ENCODE measurements at places on chromosomes 5 and 9.

DNA sequence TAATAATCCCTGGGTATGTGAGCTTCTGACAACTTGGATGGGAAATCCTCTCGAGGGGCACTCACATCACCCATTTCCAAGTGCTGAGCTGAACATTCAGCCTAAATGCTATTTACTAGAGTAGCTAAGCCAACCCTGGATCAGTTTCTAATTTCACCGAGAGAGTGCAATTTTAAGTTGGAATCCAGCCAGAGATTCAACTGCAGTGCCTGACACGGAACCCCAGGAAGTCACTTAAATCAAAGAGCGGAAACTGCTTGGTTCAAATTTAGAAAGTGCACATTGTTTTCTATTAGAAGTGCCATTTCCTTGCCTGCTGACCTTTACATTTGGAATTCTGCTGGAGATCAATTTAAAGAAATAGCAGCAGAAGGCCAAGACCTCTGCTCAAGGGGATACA lies 8.8 kb downstream of the SPRY4 start:
- no peak for DNase-seq

DNA sequence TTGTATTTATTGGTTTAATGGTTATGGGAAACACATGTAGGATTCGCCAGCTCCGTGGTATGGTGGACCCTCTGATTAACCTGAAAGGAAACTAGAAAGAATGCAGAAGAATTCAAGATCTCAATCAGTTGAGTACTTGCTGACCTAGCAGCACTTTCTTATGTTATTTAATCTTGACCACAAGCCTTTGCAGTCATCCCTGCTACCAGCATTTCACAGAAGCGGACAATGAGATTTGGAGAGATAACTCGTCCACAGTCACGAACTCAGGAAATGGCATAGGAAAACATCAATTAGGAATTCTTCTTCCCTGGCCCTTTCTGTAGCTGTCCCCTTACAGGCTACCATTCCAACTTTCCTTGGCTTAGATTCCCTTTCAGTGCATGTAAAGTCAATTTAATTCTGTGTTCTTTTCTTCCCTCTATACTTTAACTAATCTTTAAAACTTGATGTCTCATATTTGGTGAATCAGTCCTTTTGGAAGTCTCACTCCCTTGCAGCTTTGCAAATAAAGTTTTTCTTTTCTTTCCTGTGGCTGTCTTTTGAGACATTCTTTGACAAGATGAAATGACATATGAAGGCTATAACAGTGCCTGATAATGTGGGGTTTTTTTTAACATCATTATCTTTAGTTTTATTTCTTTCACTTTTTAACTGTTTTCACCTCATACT lies 1.3 kb upstream of the SLC44A1 start:
- DNase-seq, result no peak

GRCh38 chr9:108903420-108904103 lies 30.4 kb downstream of the ELP1 start:
- DNase-seq, result no peak

DNA sequence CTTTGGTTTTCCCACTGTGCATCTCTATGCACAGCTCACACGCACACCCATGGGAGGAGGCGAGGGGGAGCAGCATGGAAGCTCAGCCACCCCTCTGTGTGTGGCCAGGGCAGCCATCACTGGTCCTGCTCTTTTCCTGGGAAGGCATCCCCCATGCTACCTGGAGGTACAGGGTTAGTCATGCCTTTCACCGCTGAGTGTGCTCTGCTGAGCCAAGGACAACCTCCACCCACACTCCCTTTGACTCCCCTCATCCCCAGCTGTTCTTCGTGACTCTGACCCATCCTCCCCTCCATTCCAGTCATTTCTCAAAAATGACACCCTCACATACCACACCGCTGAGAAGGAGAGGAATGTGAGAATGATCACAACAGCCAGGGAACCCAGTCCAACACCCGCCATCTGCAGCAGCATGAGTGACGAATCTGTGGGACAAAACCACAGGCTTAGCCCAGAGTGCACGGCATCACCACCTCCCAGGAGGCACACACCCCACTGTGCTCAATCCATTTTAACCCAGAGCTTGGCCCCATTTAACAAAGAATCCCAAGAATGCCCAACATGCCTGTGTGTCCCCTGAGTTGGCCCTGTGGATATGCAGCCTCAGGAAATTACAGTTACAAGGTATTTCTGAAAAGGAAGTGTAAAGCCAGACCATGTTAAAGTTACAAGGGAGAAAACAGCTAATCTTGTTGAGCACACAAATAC lies 133.4 kb downstream of the SUSD1 start:
- DNase-seq, result no peak

DNA sequence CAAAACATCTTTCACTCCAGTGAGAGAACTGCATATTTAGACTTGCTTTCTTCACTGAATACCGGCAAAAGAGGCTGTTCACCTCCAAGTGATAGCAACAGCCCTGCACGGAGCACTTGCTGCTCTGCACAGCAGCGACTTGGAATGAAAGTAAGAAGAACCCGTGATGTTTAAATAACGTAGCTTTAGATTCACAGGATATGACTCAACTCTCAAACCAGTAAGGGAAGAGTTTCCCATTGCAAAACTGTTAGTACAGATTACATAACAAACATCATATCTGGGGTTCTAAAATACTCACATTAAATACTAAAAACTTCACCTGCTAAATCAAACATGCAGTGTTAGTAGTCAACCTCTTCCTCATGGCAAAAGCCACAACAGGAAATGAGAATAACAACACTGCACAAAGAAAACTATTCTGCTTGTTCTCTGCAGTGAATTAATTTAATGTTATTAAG lies 203.4 kb downstream of the MCTP1 start:
- DNase-seq, result peak; percentile 19

- peak; percentile 81 for DNase-seq
These were observed 16.6 kb downstream of the STOM start for GRCh38 chr9:121353241-121354061.

DNA sequence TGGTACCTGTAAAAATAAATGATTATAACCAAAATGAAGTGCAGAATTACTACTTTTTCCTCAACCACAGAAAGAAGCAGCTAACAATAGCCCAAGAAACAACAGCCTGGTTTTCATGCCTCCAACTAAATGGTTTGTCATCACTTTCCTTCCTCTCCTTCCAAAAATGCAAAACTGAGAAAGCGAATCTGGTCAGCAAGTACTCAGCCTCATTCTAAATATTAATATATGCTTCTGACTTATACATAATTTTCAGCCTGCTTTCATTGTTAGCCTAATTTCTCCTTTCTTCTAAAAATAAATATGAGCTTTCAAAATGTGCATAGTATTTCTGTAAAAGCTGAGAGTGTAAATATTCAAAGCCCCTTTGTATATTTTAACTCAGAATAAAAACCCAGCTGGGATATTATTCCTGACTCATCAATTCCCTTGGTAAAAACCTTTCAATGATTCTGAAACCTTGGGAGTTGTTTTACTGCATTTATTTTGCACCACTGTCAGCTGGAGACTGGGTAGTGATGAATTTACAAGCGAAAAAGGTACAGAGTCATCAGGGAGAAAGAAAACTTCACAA lies 21.5 kb downstream of the RXFP3 start:
- no peak for DNase-seq

GRCh38 chr5:1655496-1656270 lies 131.9 kb upstream of the LPCAT1 start:
- peak; percentile 14 for DNase-seq

GRCh38 chr5:146965761-146966659 lies 87.5 kb upstream of the PPP2R2B start:
- DNase-seq, result peak; percentile 47

GRCh38 chr9:71795097-71795813 lies 26.9 kb upstream of the CEMIP2 start:
- DNase-seq, result no peak

GRCh38 chr5:139712412-139712811 lies 64.3 kb downstream of the CXXC5 start:
- no peak for DNase-seq

GRCh38 chr9:127937388-127938297 lies at the start of gene DPM2:
DPM2 (minus strand) TSS chr9:127937854; CDS start chr9:127937820, 34 bp downstream.
- DNase-seq, result peak; percentile 89

GRCh38 chr5:58406394-58406793 lies 53.5 kb downstream of the PLK2 start:
- DNase-seq, result no peak

GRCh38 chr5:153794327-153794726 lies 244.4 kb downstream of the FAM114A2 start:
- no peak for DNase-seq

GRCh38 chr9:31347082-31347617 lies 1037.3 kb upstream of the ACO1 start:
- no peak for DNase-seq

DNA sequence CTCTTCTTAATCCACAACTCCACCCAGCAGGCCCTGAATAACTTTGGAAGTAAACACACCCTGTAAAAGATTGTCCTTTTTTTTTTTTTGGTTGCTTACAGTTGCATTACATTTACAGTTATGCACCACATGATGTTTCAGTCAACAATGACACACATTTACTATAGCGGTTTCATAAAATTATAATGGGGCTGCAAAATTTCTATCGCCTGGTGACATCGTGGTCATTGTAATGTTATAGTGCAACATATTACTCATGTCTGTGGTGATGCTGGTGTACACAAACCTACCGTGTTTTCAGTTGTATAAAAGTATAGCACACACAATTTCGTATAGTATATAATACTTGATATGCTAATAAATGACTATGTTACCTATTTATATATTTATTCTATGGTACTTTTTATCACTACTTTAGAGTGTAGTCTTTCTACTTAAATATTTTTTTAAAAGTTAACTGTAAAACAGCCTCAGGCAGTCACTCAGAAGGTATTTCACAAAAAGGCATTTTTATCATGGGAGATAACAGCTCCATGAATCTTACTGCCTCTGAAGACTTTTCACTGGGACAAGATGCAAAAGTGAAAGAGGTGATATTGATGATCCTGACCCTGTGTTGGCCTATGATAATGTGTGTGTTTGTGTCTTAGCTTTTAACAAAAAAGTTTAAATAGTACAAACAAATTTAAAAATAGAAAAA lies 695.4 kb upstream of the CDH18 start:
- DNase-seq, result no peak

DNA sequence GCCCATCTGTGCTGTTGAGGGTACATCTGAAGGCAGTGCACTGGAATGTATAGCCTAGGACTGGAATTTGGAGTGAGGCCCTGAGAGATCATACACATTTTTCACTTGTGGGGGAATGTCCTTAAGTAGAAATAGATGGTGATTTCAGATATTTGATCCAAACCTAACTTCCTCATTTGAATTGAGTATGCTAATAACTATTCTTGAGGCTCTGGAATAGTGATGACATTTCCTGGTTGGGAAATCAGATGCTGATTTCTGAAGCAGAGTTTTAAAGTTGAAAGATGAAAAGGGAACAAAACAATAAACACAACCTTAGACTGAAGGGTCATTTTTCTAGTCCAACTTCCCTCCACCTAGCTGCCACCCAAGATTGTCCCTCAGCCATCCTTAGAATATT lies 163.0 kb upstream of the CCDC152 start:
- no peak for DNase-seq

DNA sequence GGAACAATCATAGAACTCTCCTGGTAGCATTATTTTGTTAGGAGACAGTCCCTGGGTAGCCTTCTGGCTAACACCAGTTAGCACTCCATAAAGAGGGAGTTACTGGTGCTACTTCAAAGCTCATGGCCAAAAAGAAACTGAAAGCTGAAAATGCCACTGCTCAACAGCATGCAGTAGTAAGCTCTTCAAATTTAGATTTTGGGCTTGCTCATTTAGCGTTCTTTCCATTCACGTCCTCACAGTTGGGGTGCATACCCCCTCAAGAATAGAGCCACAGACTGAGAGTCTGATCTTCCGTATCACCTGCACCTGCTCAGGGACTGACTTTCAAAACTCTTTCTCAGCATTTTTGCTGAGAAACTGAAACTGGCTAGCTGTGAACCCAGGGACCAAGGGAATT lies 24.7 kb downstream of the NTRK2 start:
- DNase-seq, result no peak

DNA sequence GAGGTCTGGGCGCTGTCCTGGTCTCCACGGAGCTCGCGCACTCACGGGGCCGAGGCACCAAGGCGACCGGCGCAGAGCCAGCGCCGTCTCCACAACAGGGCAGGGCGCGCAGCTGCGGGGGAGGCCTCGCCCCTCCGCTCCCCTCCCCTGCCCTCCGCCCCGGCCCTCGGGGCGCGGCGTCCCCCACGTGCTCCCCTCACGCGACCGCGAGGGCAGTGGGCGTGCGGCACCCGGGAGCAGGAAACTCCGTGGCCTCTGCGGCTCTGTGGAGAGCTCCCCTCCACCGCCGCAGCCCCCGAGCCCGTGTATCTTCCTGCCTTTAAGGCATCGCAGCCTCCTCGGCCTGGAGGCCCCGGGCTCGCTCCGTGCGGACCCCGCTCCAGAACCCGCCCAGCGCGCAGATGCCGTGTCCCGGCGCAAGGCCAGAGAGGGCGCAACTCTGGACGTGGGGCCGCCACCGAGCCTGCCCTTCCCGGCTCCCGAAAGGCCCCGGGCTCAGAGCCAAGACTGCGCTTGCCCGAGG lies 708 bp upstream of the TUBB4B start:
- DNase-seq, result peak; percentile 75

- DNase-seq, result no peak
These were observed 218.6 kb upstream of the RASEF start for GRCh38 chr9:83281306-83282255.

DNA sequence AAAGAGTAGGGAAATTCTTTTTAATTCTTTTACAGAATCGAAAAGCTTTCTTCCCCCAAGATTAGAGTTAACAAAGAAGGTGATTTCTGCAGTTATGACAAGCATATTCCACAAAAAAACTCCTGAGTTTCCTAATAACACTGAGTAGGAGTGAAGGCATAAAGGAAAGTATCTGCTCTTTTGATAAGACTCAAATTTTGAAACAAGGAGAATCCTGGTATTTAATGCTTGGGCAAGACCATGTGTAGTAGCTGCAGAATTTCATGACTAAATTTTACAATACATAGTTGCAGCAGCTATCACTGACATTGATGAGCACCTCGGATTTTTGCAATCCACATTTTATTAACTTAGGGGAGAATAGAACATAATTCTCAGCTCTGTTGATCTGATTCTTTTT lies 92.6 kb downstream of the MARCHF3 start:
- no peak for DNase-seq

DNA sequence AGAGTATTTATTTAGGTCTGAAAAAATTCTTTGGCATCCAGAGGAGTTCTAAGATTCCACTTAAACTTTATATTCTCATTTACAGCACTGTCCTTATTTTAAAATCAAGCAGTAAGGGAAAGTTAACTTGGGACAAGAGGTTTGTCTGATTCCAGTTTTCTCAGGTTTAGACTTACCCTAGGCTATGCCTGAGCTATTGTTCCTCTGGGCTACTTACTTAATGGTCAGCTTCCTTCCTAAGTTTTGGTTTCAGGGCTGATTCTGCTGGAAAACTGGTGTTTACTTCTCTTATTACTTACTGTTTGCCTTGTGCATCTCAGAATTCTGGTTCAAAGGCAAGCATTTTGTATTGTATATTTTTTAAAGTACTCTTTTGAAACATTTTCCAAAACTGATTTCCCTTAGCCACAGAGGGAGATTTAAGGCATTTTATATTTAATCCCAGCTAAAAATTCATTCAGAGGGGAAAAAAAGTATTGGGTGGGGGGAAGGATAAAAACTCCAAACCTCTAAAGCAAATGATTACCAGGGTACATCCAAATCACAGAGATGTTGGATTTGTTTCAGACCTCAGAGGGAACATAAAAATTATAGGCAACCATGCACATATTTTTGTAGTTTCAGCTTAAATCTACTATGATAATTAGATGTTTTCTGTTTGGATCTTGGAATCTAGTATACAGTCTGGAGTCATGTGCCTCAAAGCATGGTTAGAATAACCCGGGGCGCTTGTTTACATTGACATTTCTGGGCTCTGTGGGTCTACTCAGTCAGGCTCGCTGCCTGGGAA lies 290.0 kb downstream of the ARHGAP26 start:
- DNase-seq, result no peak

Data from activated CD4-positive, alpha-beta memory T cell treated with anti-CD3 and anti-CD28 coated beads, Interleukin-2, amount 10 ng/mL, durations not matched to agents 7 days and 5 days (primary cell).